ENCODE measurements at places on chromosomes 7 and 10.
A peak's percentile ranks its signal among the peaks of the same experiment; 100 is the strongest.

DNA sequence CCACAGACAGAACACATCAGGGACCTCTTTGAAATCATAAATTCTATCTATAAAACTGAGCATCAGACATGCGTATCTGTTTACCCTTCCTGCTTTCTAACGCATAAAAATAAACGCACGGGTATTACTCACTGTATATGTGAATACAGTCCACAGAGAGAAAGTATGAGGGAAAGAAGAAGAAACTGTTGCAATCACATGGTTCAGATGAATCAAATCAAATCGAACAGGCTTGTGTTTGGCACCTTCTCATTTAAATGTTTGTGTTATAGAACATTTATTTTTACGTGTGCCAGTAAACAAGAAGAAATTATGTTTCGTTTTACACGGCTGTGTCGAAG, 322.0 kb downstream of the FRMD4A start:
- DNase-seq, result no peak

DNA sequence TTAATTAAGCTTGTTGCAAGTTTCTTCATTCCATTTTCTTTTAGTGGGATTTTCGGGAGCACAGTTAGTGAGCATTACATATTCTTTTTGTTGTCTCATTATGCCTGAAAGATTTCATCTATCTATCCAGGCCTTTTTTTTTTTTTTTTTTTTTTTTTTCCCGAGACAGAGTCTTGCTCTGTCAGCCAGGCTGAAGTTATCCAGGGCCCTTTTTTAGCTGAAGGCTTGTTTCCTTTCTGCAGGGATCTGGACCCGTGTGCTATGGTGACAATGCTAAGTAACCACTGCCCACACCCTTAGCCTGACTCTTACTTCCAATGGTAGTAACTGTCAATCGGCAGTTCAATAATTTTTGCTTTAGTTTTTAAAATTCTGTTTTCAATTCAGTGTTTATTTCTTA, 190.8 kb upstream of the MTPN start:
- DNase-seq, result no peak

- peak; percentile 66 for DNase-seq
These were observed 63.5 kb downstream of the GRK5 start for GRCh38 chr10:119270762-119271366.

- DNase-seq, result no peak
These were observed 59.3 kb downstream of the CYP2C9 start for GRCh38 chr10:94997741-94998174.

- DNase-seq, result no peak
These were observed 81.6 kb upstream of the INSYN2A start for GRCh38 chr10:127278001-127278400.

GRCh38 chr10:125212150-125212809, 51.9 kb upstream of the CTBP2 start:
- DNase-seq, result no peak

Data from LoVo (cell line).